ENCODE measurements at places on chromosomes 5 and 9.

- no peak for DNase-seq
Measured at GRCh38 chr5:148815578-148815977, 10.8 kb upstream of the ADRB2 start.

GRCh38 chr5:77569409-77569808 lies 69.1 kb downstream of the OTP start:
- no peak for DNase-seq

DNA sequence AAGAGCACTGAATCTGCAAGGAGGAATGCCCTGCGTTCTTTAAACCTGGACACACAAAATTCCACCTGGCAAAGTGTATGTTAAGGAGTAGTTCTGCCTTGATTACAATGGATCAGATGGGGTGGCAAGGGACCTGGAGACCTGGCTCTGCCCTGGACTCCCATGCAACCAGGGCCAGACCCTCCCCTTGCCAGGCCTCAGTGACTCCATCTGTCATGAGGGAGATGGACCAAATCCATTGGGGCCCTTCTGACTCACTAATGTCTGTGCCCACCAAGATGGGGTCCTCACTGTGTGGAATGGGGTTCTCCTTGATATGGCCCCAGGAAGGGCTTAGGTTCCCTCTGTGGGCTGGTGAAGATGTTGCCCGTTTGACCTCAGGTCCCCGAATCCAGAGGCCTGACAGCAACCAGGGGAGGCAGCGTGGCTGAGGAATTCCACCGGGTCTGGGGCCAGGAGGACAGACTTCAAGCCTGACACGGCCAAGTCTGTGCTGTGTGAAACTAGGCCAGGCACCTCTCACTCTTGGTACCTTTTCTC lies 100.3 kb downstream of the PAX5 start:
- DNase-seq: no peak

DNA sequence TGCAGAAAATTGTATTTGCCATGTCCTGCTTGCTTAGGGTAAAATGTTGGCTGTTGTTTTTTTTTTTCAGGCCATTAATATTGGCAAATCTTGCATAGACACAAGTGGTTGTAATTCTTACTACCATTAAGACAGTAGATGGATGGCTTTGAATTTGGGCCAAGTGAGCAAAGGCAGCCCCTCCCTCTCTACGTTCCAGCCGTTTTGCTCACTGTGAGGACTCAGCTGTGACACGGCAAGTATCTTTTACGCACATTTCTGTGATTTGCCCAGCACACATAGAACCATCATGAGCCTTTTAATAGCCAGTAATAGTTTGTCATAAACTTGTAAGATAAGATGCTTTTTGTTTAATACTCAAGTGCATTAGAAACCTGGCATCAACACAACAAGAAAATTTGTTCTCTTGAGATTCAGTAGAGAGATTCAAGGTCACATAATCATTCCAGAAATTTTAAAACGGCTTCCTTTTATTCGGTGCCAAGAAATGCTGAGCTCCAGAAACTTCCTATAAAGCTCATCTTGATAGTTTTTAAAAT lies 205.2 kb upstream of the ADCY2 start:
- DNase-seq: no peak

GRCh38 chr9:101115102-101115501 lies 86.6 kb downstream of the PLPPR1 start:
- DNase-seq: no peak

DNA sequence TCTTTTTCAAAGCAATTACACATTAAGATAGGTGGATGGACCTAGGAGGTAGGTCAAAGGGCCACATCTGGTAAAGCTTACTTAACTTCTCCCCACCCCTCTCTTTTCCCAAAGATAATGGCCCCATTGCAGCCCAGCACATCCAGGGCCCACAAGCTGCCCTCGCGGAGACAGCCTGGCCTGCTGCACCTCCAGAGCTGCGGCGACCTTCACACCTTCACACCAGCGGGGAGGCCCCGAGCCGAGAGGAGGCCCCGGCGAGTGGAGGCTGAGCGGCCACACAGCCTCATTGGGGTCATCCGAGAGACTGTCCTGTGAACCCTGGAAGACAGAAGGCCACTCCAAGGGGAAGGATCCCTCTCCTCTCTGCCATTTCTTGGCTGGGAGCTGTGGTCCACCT lies 66.5 kb downstream of the ENTREP1 start:
- DNase-seq: no peak

- no peak for DNase-seq
Measured at GRCh38 chr9:97861148-97861475, 8.1 kb downstream of the FOXE1 start.

- peak; percentile 99 for DNase-seq
Measured at GRCh38 chr9:94139672-94140417, 55.6 kb downstream of the PTPDC1 start.

Measured in astrocyte of the spinal cord (primary cell).